ENCODE measurements at places on chromosomes 2 and 18.

DNA sequence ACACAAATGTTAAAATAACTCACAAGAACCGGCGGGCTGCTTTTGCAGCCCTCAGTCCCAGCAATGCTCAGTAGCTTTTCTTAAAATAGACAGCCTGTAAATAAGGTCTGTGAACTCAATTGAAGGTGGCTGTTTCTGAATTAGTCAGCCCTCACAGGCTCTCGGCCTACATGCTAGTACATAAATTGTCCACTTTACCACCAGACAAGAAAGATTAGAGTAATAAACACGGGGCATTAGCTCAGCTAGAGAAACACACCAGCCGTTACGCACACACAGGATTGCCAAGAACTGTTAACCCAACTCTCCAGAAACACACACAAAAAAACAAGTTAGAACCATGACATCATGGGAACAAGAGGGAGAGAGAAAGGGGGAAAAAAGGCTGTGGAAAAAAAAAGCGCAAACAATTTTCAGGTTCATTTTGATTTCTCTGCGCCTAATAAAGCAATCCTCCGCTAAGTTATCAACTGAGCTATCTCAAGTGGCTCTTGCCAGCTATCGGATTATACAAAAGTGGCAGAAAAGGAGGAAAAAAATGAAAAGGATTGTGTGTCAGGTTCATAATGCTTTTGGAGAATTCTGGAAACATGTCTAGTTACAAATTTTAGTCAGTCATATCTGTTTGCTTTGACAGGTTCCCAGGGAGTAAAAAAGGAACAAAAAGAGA, 89.1 kb downstream of the ZEB2 start:
- no peak for DNase-seq

DNA sequence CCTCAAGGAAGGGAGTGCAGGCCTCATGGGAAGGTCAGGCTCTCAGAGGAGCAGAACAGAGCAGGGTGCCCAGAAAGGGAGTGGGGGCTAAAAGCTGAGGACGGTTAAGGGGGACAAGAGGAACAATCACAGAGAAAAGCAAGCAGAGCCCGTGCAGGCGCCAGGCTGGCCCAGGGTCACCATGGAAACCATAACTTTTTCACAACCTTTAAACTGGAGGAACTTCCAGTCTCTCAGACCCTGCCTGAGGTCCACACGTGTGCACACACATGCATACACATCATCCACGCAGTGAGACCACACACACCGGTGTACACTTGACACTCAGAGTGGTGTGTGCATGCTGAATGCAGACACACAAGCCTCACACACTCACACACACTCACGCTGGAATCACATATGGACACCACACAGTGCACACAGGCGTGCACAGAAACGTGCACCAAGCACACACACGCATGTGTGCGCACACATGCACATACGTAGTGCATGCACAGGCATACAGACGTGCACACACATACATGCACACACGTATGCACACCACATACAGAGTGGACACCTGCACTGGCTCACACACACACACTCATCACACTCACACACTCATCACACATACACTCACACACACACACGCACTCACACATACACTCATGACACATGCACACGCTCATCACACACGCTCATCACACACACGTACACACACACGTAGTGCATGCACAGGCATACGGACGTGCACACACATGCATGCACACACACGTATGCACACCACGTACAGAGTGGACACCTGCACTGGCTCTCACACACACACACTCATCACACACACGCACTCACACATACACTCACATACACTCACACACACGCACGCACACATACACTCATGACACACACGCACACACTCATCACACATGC, 37.2 kb upstream of the SNED1 start:
- no peak for DNase-seq

DNA sequence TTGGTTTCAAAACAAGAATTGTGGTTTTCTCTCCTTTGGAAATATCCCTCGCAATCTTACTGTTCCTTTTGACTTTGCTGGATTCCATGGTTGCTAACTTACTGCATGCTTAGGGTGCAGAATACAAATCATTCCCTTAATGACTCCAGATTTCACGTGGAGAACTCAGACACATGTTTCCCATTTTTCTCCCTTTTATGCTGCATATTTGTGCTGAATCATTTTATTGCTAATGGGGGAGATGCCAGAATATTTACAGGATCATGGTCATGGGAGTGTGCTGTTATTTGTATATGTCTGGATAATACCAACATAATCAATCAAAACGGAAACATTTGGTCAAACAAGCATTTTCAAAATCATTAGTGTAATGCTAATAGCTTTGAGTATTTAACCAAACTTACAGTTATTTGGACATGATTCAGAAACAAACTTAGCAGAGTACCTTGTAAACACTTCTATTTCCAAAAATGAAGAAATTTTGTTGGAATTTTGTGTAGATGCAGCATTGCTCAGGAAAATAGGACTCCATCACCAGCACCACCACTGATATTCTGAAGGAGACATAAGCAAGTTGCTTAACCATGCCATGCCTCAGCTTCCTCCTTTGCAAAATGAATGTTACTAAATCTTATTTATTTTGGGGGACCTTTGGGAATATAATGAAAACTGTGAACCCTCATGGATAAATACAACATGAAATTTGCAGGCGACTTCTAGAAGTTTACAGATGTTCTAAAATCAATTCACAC, 122.5 kb upstream of the RND3 start:
- DNase-seq: no peak

GRCh38 chr2:232873292-232873908, 3.3 kb downstream of the SNORC start:
- no peak for DNase-seq

DNA sequence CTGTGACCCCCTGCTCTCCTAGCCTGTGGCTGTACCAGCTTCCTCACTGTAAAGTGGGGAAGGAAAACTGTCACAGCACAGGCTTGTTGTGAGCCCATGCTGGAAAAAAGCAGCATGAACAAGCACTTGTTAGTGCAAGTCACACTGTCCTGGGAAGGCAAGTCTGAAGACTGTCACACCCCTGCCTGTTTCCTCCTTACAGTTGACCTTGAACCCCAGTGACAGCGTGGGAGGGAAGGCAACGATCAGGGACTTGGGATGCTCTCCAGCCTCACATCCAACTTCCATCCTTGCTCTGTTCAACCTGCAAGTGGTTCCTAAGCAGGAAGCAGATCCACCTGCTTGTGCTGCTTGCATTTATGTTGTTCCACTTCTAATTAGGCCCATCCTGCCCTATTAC, 311.3 kb upstream of the KLHL29 start:
- no peak for DNase-seq

GRCh38 chr2:162795312-162795711, 43.3 kb downstream of the KCNH7 start:
- DNase-seq: no peak

GRCh38 chr2:186551323-186552050, 38.4 kb upstream of the ITGAV start:
- DNase-seq: no peak

GRCh38 chr2:207805566-207806226, 36.0 kb upstream of the FZD5 start:
- DNase-seq: no peak

DNA sequence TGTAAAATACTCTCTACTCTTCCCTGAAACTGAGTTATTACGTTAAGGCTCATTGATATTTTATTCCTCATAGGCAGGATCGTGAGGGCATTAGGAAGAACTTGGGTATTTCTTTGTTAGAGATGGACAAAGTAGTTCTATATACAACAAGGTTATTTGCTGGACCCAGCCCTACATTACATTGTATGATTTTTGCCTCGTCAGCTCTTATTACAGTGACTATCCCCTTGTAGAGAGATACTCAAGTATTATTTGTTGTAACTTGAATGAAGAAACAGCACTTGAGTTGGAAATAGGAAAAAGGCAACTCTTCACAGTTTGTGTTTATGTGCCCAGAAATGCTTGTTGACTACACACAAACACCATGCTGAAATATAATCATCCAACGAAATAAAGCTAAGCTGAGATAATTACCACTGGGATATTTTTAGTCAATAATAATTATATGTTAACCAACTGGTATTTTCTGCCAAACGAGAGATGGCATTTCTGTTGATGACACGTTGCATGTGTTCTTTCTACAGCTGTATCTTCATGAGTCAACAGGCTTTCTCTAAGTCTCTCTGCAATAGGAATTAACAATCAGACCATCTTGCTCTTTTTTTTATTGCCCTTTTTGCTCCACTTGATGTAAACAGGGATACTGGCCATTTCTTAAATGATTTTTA, 947.6 kb downstream of the DPP10 start:
- no peak for DNase-seq

GRCh38 chr2:148930046-148930775, 55.2 kb downstream of the KIF5C start:
- DNase-seq: no peak

DNA sequence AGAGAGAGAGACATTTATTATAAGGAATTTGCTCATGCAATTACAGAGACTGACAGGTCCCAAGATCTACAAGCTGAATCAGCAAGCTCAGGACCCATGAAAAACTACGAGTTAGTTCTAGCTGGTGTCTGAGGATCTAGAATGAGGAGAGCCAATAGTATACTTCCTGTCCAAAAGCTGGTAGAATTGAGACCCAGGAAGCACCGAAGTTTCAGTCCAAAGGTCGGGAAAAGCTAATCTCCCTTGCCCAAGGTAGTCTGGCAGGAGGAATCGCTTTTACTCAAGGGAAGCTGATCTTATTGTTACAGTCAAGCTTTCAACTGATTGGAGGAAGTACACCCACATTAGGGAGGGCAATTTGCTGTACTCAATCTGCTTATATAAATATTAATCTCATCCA, 389.6 kb downstream of the ADCYAP1 start:
- DNase-seq: no peak

GRCh38 chr2:182585001-182585400, 131.1 kb upstream of the DNAJC10 start:
- no peak for DNase-seq

DNA sequence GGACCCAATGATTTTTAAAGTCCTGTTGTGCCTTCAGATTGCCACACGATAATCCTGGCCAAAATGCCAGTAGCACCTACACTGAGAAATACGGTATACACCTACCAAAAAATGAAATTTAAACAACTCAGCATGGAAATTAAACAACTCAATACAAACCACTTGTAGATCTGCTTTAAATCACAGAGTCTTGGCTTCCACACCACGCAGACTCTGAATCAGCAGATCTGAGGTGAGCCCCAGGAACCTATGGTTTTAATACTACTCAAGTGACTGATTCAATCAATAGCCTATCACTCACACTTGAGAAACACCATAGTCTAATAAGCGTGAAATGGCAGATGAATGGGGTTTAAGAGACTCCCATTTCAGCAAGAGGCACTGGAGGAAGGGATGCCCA, 46.9 kb downstream of the MAP4K3 start:
- DNase-seq: no peak
